Stimulated activated CD8-positive, alpha-beta memory T cell treated with anti-CD3 and anti-CD28 coated beads, Interleukin-15, amount 100 ng/mL, for 1 hour (primary cell): ENCODE measurements at places on chromosomes 2 and 18.

DNA sequence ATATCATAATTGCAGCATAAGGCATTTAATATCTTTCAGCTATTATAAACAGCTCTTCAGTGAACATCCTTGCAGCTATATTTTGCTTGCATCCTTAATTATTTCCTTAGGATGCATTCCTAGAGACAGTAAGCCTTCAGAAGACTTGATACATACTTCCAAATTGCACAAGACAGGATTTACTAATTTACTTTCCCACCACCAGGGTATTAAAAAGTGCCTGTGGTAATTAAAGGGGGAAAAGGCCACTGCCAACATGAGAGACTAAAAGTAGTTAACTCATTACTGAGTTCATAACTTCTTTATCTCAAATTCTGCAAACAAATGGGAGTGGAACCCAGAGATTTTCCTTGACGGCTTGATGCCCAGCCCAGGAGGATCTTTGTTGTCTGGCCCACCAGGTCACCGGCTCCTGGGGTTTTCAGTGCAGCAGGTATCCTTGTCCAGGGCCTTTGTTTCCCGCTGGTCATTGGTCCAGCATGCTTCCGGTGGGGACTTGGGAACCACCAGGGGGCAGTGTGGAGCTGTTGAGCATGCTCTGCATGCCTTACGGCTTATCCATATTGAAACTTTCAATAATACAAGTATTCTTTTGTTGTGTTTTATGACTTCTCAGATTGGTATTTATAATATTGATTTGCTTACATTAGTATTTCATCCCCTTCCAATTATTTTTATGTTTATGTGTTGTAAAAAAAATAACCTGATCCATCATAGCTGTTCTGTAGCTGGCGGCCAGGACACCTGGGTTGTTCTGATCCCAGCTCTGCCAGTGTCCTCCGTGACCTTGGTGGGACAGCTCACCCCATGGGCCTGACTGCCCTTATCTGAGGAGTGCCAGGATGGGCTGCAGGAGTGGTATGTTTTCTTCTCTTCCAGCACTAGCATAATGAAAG, 61.4 kb downstream of the TGOLN2 start:
- DNase-seq = peak; percentile 37

- no peak for DNase-seq
Observed at GRCh38 chr18:76686737-76687231, 135.6 kb upstream of the ZNF236 start.

DNA sequence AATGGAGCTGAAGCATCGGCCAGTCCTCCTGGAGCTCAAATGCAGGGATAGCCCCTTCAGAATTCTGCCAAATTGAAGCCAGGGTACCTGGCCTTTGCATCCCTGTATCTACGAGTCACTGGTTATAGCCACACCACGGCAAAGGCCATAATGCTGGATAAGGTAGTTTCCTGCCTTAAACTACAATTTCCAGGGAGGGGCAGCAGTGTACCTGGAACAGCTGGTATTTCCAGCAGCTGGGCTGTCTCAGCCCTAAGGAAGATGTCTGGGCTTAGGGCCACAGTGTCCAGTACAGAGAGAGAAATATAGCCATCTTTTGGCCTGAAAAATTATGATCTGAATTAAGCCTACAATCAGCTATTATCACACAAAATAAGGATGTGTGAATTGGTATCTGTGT, 180.3 kb downstream of the GCA start:
- DNase-seq = no peak

GRCh38 chr2:8551622-8552074, 130.2 kb upstream of the ID2 start:
- DNase-seq = no peak

GRCh38 chr2:11554399-11554716, 20.5 kb downstream of the GREB1 start:
- DNase-seq = no peak

- DNase-seq = no peak
Observed at GRCh38 chr18:74724186-74724585, 126.5 kb downstream of the ZNF407 start.
